ENCODE measurements at places on chromosomes 4 and X.

- no peak for DNase-seq
These were observed 95.4 kb upstream of the USP38 start for GRCh38 chr4:143089291-143089690.

- no peak for DNase-seq
These were observed 587 bp downstream of the TIMM8A start for GRCh38 chrX:101347859-101348451.

- no peak for DNase-seq
These were observed 13.7 kb downstream of the PFKFB1 start for GRCh38 chrX:54980334-54980733.

DNA sequence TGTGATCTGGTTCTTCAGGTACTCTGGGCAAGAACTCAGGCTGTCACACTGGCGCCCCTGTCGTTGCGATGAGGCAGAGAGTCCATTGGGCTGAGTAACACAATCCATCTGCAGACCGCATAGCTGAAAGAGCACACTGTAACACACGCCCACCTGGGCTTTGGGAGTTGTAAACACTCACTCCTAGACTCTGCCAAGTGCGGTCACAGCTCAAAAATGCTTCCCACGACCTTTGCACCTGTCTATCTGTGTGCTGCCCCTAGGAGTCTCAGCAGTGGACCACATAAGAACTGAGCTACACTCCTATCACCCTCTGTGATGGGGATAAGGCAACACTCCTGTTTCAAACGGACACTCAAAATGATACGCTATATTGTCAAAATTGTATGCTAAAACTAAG lies 2028.3 kb downstream of the PCDH7 start:
- no peak for DNase-seq

GRCh38 chrX:132505116-132505515 lies 16.3 kb upstream of the MBNL3 start:
- no peak for DNase-seq

DNA sequence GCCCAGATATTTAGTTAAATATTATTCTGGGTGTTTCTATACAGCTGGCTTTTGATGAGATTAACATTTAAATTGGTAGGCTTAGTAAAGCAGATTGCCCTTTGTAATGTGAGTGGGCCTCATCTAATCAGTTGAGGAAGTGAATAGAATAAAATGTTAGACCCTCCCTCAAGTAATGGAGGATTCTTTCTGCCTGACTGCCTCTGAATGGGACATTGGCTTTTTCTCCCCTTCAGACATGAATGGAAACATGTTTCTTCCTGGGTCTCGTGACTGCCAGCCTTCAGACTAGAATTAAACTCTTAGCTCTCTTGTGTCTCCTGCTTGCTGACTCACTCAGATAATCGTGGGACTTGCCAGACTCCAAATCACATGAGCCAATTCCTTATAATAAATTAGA lies 266.7 kb downstream of the INPP4B start:
- no peak for DNase-seq

DNA sequence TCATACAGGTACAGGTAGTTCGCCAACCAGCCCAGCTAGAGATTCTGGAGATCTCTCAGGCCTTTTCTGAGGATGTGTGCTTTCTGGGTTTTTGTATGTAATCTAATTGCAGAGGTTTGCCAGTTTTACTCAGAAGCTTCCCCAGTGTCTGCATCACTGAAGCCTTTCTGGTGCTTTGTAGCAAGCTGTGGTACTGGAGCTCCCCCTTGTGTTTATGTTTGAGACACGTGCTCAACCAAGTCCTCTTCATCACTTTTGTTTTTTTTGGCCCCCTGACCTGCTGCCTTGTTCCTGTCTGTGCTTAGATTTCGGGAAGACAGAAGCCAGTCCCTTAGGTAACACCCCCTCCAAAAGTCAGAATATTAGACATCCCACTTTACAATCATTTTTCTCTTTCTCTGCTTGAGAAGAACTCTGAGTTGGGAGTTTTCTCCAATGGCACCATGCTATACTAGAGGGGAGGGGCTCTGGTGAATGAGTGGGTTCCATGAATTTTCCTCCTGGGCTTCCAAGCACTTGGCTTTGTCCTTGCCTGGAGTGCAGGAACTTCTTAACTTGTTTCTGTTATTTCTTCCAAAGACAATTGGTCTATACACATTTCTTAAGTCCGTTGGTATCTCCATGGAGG lies 128.4 kb upstream of the TBC1D9 start:
- DNase-seq: peak; percentile 65

- no peak for DNase-seq
These were observed 872.5 kb upstream of the ADGRL3 start for GRCh38 chr4:60327651-60328050.

DNA sequence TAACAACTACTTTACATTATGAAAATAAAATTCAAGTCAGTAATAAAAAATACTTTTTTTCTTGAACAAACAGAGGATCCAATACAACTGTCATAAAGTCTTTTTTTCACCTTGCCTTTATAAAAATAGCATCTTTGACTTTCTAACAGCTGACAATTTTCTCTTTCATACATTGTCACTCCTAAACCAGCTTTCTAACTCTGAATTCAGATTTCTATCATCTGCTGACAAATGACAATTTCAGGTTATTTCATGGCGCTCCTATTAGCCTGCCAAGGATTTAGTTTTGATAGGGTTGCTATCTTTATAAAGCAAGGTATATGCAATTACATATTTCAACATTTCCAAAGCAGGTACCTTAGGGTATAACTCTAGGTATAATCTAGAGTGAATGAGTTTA lies 14.6 kb downstream of the NAA11 start:
- no peak for DNase-seq

DNA sequence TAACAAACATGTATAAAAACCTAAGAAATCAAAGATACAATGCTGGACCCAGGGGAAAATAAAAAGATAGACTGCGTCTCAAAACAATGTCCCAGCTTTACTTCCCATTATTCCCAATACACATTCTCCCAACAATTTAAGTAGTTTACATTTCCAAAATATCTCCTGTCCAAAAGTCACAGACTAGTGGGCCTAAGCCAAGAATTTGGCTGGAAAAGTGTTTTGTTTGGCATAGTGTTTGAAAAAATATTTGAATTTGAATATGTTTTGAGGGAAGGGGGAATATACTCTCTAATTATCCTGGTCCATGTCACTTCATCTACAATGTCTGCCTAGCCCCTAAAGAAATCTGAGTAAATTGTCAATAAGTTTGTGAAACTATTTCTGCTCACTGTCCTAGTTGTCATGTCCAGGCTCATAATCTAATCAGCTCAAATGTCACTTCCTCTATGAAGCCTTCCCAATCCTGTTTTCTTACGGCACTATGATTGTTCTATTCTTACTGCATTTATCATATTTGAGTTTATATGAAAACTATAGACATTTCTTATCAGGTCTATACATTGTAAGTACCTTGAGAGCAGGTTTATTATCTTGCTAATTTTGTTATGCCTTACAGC lies 74.4 kb downstream of the SEC24D start:
- no peak for DNase-seq

DNA sequence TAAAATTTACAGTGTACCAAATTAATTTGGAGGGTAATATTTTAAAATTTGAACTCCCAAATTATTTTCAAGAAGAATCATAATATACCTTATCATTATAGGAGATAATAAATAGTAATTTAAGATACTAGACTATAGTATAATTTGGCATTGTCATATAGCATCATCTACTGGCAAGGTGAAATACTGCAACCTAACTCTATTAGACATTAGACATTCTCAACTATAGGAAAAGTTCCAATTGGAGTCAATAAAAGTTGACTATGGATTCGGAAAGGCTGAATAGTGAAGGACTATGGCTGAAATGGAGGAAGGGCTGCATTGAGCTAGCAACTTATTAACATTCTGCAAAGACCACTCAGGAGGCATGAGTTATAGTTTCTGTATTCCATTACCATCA lies 113.0 kb downstream of the PRDM5 start:
- no peak for DNase-seq

DNA sequence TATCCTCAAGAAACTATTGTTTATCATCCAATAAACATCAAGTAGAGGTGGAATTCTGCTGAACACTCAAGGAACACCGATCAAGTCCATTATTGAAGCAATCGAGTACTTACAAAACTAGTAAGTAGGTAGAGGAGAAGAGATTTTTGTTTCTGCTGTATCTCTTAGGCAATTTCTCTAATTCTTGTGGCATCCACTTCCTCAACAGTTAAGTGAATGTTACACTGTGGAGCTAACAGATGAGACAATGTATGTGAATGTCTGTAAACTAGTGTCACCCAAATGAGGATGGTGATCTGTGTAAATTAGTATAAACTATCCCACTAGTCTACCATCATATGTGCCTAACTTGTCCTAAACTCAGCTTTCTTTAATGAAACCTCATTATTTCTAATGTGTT lies 261.6 kb downstream of the ARHGAP24 start:
- no peak for DNase-seq

GRCh38 chrX:45050558-45050957 lies 150.1 kb downstream of the DIPK2B start:
- DNase-seq: no peak

- no peak for DNase-seq
These were observed 347.4 kb upstream of the FGF13 start for GRCh38 chrX:139058831-139059495.

DNA sequence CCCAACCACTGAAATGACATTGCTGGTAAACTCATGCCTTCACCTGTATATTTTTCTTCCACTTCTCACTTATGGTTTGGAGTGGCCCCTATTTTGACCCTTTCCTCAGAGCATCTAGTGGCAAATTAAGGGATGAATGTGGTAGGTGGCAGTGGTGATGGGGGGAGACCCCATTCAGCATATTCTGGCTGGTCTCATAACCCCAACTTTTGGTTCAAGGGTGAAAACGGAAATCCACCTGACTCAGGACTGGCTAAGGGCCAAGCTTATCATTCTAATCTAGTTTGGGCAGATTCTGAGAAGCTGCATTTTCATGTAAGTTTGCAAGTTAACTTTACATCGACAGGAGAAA lies 47.0 kb upstream of the NSUN7 start:
- no peak for DNase-seq

DNA sequence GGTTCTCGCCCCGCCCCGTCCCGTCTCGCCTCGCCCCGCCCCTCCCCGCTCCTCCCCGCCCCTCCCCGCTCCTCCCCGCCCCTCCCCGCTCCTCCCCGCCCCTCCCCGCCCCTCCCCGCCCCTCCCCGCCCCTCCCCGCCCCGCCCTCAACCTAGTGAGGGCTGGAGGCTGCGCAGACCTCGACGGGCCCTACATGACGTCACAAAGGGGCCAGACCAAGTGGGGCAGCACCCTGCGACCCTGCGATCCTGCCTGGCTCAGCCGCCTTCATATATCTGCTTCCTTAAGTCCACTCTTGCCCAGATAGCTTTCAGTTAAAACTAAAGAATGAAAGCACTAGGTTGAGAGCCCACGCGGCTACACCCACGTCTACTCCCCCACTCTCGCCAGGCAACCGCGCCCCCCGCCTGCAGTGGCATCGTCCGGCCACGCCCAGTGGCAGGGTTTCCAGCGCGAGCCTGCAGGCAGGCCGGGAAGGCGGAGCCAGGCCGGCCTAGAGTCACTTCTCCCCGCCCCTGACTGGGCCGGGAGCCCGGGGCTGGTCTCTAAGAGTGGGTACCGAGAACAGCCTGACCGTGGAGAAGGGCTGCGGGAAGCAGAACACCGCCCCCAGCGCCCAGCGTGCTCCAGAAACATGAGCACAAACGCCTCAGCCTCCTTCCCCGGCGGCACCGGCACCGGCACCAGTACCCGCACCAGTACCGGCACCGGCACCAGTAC lies 1.5 kb upstream of the MAOA start:
- peak; percentile 89 for DNase-seq

GRCh38 chr4:123488916-123489315 lies 92.3 kb downstream of the SPRY1 start:
- DNase-seq: no peak

- no peak for DNase-seq
These were observed 101.6 kb downstream of the FGF16 start for GRCh38 chrX:77548751-77549150.

DNA sequence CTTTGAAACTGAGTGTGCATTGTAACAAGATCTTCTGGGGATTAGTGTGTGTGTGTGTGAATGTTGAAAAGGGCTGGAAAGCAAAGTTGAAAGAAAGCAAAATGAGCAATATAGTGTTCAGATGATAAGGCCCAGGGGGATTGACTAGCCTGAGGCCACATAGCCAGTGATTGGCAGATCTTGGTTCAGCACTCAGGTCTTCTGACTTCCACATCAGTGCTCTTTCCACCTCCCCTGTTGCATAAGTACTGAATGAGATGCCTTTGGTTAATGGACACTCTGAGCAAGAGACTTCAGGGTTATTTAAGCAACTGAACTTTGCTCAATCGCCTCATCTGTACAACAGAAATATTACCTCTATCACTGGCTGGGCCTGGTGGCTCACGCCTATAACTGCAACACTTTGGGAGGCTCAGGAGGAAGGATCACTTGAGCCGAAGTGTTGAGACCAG lies 120.4 kb downstream of the TMEM164 start:
- DNase-seq: no peak

- no peak for DNase-seq
These were observed 67.4 kb upstream of the BCOR start for GRCh38 chrX:40165206-40165605.

- DNase-seq: no peak
These were observed 64.3 kb downstream of the ZFYVE28 start for GRCh38 chr4:2354118-2354517.

- DNase-seq: no peak
These were observed 825.8 kb upstream of the LCORL start for GRCh38 chr4:18847249-18847890.

- DNase-seq: no peak
These were observed 42.4 kb downstream of the SLC7A11 start for GRCh38 chr4:138199568-138200235.

DNA sequence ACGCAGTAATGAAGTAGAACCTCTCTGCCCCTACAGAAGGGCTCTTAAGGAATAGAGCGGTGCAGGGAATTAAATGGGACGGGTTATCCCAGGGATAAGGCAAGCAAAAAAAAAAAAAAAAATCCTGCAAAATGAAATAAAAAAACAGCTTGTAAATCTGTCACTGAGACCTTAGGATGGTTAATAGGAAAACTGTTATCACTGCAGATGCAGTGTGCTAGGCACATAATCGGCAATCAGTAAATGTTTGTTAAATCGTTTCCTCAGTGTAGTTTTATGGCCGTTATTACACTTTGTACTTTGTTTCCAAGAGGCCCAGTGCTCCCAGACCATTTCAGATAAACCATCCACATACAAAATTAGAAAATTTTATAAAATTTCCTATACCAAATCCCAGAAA lies 1.0 kb downstream of the HNRNPH2 start:
- no peak for DNase-seq

DNA sequence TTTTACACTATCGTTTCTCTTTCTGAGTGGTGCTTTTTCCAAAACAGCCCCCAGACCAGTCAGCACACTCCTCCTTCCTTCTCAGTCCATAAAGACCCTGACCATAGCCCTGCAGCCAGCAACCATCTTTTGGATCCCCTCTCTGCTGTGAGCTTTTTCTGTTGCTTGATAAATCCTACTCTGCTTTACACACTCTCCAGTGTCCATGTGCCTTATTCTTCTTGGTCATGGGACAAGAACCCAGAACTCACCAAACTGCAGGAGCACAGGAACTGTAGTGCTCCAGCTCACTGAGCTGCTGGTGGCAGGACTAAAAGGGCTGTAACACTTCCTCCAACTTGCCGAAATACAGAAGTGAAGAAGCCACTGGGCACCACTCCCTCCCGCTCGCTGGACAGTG lies 32.5 kb downstream of the COX18 start:
- DNase-seq: no peak
